ENCODE measurements at places on chromosomes 16 and 17.
A peak's percentile ranks its signal among the peaks of the same experiment; 100 is the strongest.

- H3K27ac ChIP-seq = no peak overlapping the region
- peaks cover 22% of the 10 kb centered on the region for H3K27me3 ChIP-seq
- H3K4me1 ChIP-seq = peaks cover 14% of the 10 kb centered on the region
- no peaks in the 10 kb centered on the region for H3K36me3 ChIP-seq
- DNase-seq = no peak
Measured at GRCh38 chr16:2343211-2343610, 2.7 kb upstream of the ABCA3 start.

DNA sequence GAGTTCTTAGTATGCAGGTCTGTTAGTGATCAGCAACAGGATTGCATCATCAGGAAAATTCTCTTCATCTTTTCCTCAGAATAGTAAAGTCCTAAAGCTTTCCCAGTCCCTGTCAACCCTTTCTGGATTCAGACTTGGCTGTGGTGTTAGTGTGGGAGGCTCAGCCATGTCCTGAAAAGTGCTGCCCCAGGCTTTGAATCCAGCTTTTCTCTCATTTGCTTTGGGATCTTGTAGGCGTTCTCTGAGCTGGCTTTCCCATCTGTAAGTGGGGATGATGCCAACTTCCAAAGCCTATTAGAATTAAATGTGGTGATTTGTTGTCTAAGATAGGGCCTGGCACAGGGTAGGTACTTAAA lies 3.0 kb downstream of the ALKBH5 start:
- no peaks in the 10 kb centered on the region for H3K27me3 ChIP-seq
- DNase-seq = no peak
- peaks cover 3% of the 10 kb centered on the region for H3K36me3 ChIP-seq
- peak overlapping the region; percentile 37 for H3K27ac ChIP-seq

DNA sequence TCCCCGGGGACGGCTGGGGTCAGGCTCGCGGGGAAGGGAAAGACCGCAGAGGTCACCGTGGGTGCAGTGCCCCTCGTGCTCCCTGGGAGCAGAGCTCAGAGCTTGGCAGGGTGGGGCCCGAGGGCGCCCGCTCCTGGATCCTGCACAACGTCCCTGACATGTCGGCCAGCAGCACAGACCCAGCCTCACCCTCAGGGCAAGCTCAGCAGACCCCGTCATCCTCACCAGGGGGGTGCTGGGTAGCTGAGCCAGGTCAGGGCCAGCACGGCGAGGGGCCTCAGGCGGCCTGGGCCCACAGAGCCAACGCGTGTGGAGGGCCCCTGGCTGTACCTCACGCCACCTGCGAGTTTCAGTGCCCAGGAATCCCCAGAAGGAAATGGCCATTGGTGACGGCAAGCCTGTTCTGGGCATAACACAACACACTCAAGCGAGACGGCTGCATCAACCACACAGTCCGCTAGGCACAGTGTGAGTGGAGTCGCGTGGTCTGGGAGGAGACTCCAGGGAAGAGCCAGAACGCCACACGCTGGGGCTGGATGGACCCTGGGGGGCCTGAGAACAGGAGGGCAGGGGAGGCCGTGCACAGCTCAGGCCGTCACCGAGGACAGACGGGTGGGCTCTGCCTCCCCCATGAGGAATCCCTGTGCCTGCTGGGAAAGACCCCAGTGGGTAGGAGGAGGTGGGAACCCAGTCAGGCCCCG lies 60.3 kb downstream of the ZNF778 start:
- H3K36me3 ChIP-seq = peaks cover 82% of the 10 kb centered on the region
- no peak overlapping the region for H3K27ac ChIP-seq
- no peak overlapping the region for H3K4me3 ChIP-seq
- DNase-seq = no peak

GRCh38 chr17:49089094-49089493 lies 43.5 kb upstream of the B4GALNT2 start:
- H3K4me1 ChIP-seq = no peaks in the 10 kb centered on the region
- H3K4me3 ChIP-seq = no peak overlapping the region
- no peaks in the 10 kb centered on the region for H3K27me3 ChIP-seq
- H3K27ac ChIP-seq = no peak overlapping the region
- no peaks in the 10 kb centered on the region for H3K36me3 ChIP-seq
- DNase-seq = no peak

DNA sequence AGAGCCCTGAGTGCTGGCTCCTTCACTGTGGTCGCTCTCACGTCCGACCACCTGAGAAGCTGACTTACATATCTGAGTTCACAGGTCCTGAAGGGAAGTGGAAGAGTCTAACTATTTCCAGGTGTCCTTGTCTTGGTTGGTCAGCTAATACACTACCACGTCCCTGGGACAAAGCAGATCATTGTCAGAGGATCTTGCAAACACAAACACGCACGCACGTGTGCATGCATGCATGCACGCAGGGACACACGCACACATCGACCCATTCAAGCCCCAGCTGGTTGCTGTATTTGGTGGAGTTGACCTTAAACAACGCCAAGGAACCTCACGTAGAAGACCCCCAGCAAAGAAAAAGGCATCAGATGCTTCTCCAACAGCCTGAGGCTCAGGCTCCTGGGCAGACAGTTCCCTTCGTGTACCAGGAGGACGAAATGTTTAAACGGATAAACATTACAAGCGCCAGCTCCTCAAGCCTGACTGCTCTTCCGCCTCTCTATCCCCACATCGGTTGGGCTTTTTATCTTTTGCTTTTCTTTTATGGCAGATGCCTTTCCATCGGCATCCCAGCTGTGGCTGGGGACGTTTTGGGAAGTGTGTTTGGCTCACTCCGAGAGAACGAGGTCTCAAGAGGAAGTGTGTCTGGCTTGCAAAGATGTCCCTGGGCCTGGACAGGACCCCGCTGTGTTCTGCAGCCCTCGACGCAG lies 95.8 kb downstream of the TBC1D16 start:
- no peak overlapping the region for H3K4me3 ChIP-seq
- no peak overlapping the region for H3K27ac ChIP-seq
- H3K27me3 ChIP-seq = no peaks in the 10 kb centered on the region
- H3K4me1 ChIP-seq = no peaks in the 10 kb centered on the region
- no peak for DNase-seq

- H3K4me3 ChIP-seq = no peak overlapping the region
- H3K27ac ChIP-seq = no peak overlapping the region
- no peak for DNase-seq
- peaks cover 80% of the 10 kb centered on the region for H3K27me3 ChIP-seq
Measured at GRCh38 chr17:74353446-74354060, 8.1 kb downstream of the BTBD17 start.

- peaks cover 10% of the 10 kb centered on the region for H3K36me3 ChIP-seq
- peaks cover 10% of the 10 kb centered on the region for H3K4me1 ChIP-seq
- H3K4me3 ChIP-seq = no peak overlapping the region
- H3K27ac ChIP-seq = no peak overlapping the region
- no peak for DNase-seq
Measured at GRCh38 chr17:81885454-81885853, 5.9 kb downstream of the ALYREF start.

GRCh38 chr17:35605678-35606077 lies 18.6 kb downstream of the AP2B1 start:
- H3K36me3 ChIP-seq = peaks cover 77% of the 10 kb centered on the region
- no peaks in the 10 kb centered on the region for H3K27me3 ChIP-seq
- H3K27ac ChIP-seq = no peak overlapping the region
- no peaks in the 10 kb centered on the region for H3K4me1 ChIP-seq
- no peak for DNase-seq
- H3K4me3 ChIP-seq = no peak overlapping the region
